ENCODE measurements at places on chromosomes 7 and 10. TPM values are rescaled to one million over a fixed set of nuclear protein-coding genes. Genes with fewer than 3 reads are reported as not detected.

GRCh38 chr7:21454182-21454581, 26.3 kb downstream of the SP4 start:
- H3K27me3 ChIP-seq, result no peaks in the 10 kb centered on the region
- no peaks in the 10 kb centered on the region for H3K4me1 ChIP-seq

- H3K4me3 ChIP-seq, result no peak overlapping the region
- H3K27ac ChIP-seq, result no peak overlapping the region
- H3K4me1 ChIP-seq, result no peaks in the 10 kb centered on the region
- no peak for DNase-seq
- H3K27me3 ChIP-seq, result no peaks in the 10 kb centered on the region
Observed at GRCh38 chr10:129280155-129280502, 186.9 kb upstream of the MGMT start.

C10orf71 gene
- not detected for total RNA-seq

- DNase-seq, result peak; percentile 20
- no peaks in the 10 kb centered on the region for H3K27me3 ChIP-seq
- H3K4me3 ChIP-seq, result no peak overlapping the region
- H3K36me3 ChIP-seq, result no peaks in the 10 kb centered on the region
- H3K27ac ChIP-seq, result no peak overlapping the region
- no peaks in the 10 kb centered on the region for H3K4me1 ChIP-seq
Observed at GRCh38 chr10:24790599-24790998, 66.9 kb upstream of the ARHGAP21 start.

LHFPL3 gene
- not detected for total RNA-seq

SPACDR gene
- not detected for total RNA-seq

GRCh38 chr10:78948621-78949030, 120.1 kb upstream of the ZMIZ1 start:
- no peak overlapping the region for H3K4me3 ChIP-seq
- no peak for DNase-seq
- no peaks in the 10 kb centered on the region for H3K36me3 ChIP-seq
- H3K27ac ChIP-seq, result no peak overlapping the region

DNA sequence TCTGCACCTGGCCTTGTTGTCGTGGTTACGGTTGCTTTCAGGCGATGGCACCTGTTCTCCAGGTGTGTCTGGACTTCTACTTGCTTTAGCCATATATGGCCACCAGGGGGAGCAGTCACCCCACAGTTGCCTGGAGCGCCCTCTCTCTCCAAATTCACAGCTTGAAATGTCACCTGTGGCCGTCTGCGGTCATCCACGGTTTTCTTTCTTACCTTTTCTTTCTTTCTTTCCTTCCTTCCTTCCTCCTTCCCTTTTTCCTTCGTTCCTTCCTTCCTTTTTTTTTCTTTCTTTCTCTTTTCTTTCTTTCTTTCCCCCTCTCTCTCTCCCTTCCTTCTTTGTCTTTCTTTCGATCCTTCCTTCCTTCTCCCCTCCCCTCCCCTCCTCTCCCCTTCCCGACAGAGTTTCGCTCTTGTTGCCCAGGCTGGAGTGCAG, 150.5 kb upstream of the VKORC1L1 start:
- no peaks in the 10 kb centered on the region for H3K27me3 ChIP-seq
- peak; percentile 77 for DNase-seq
- no peak overlapping the region for H3K27ac ChIP-seq

DNA sequence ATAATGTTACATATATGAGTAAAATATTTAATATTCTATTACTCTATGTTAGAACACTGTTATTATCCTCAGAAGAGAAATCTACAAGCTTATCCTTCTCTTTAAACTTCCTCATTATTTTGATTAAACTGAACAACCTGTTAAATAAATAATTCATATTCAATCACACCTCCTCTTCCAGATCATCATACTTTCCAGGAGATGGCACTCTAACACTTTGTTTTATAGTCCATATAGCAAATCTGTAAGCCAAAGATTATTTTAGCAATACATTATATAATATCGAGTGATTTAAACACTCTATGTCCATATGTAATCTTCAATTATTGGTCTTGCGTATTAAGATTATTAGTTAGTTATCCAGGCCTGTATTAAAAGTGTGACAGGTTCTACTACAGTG, 694.1 kb downstream of the ANKRD7 start:
- DNase-seq, result peak; percentile 36
- no peak overlapping the region for H3K27ac ChIP-seq
- no peaks in the 10 kb centered on the region for H3K36me3 ChIP-seq

DNA sequence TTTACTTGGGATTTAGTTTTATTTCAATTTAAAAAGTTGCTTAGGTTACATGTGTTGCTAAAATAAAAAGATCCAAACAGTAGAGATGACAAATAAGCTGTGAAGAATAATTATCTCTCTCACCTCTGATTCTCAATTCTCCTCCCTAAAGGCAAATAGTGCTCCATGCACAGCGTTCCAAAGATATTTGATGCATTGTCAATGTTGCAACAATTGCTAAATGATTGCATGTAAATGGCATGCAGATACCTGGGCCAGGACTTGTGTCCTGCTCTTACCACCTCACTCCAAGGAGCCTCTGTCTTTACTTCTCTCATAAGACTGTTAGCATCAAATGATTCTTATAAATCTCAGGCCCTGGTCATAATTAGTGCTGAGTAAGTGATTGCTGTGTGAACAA, 217.7 kb downstream of the SEC23IP start:
- H3K27ac ChIP-seq, result no peak overlapping the region
- DNase-seq, result no peak
- no peak overlapping the region for H3K4me3 ChIP-seq
- no peaks in the 10 kb centered on the region for H3K36me3 ChIP-seq

DNA sequence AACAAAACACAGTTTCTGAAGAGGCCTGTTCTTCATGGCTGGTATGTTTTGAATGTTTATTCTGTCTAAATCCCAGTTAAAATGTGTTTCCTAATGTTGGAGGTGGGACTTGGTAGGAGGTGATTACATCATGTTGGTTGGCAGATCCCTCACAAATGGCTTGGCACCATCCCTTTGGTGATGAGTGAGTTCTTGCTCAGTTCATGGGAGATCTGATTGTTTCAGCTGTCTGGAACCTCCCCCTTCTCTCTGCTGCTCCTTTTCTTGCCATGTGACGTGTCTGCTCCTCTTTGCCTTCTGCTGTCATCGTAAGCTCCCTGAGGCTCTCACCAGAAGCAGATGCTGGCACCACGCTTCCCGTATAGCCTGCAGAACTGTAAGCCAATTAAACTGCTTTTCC, 383.6 kb upstream of the TPK1 start:
- no peaks in the 10 kb centered on the region for H3K4me1 ChIP-seq
- H3K27me3 ChIP-seq, result no peaks in the 10 kb centered on the region
- DNase-seq, result no peak
- H3K4me3 ChIP-seq, result no peak overlapping the region
- no peaks in the 10 kb centered on the region for H3K36me3 ChIP-seq
- no peak overlapping the region for H3K27ac ChIP-seq

Data from stomach (tissue), 19 donors.